AG04449 (cell line): ENCODE measurements at places on chromosomes 5 and 9.

DNA sequence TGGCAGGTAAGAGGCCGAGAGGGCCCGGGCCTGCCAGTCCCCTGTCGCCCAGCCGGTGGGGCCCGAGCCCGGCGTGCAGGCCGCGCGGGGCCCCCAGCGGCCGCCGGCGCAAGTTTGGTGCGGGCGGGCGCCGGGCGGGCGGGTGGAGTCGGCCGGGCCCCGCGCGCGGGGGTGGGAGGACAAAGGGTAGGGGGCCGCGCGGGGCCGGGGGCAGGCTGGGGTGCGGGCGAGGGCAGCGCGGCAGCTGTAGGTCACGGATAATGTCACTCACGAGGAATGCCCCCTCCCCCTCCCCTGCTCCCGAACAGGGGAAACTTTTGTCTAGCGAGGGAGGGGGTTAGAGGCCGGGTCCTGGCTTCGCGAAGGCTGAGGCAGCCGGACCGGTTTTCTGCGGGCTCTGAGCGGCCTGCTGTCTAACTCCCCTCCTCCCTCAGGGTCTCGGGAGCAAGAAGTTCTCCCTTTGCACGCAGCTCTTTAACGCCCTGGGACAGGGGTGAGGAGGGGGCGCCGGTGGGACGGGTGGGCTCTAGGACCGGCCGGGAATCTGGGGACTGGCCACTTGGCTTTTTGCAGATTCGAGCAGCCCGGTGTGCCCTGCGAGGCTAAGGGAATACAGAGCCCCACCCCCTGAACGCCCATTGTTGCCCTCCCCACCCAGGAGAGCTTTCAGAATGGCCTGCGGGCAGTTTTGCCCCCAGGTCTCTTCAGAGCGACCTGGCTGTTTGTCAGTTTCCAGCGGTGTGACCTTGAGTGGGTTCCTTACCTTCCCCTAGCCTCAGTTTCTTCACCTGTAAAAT, 21.3 kb upstream of the NDST1 start:
- DNase-seq = no peak

GRCh38 chr9:93129286-93129685, 4.8 kb downstream of the NINJ1 start:
- DNase-seq = no peak

- DNase-seq = no peak
Observed at GRCh38 chr9:135471791-135472640, 7.6 kb upstream of the PPP1R26 start.

- DNase-seq = no peak
Observed at GRCh38 chr5:178808886-178809285, 50.9 kb upstream of the ZNF354B start.

GRCh38 chr5:129110742-129111141, 16.2 kb downstream of the ISOC1 start:
- DNase-seq = no peak

- no peak for DNase-seq
Observed at GRCh38 chr5:28468166-28468565, 1429.8 kb upstream of the CDH9 start.

- DNase-seq = no peak
Observed at GRCh38 chr5:124001036-124001615, 489.1 kb downstream of the CSNK1G3 start.

DNA sequence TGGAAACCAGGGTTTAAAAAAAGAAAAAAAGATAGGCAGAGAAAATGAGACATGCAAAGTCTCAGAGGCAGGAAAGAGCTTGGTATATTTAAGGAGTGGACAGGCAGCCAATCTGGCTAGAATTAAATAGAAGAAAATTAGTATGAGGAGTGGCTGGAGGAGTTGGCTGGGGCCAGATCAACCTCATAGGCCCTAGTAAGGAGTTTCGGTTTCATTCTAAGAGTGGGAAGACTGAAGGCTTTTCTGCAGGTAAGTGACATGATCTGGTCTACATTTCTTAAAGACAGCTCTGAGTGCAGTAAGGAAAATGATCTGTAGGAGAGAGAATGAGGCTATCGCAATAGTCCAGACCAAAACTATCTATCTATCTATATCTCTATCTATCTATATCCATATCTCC, 27.5 kb downstream of the ADRB2 start:
- DNase-seq = no peak

GRCh38 chr5:129771058-129771838, 23.4 kb downstream of the MINAR2 start:
- DNase-seq = peak; percentile 5

- no peak for DNase-seq
Observed at GRCh38 chr5:34688015-34688810, 32.1 kb downstream of the RAI14 start.

DNA sequence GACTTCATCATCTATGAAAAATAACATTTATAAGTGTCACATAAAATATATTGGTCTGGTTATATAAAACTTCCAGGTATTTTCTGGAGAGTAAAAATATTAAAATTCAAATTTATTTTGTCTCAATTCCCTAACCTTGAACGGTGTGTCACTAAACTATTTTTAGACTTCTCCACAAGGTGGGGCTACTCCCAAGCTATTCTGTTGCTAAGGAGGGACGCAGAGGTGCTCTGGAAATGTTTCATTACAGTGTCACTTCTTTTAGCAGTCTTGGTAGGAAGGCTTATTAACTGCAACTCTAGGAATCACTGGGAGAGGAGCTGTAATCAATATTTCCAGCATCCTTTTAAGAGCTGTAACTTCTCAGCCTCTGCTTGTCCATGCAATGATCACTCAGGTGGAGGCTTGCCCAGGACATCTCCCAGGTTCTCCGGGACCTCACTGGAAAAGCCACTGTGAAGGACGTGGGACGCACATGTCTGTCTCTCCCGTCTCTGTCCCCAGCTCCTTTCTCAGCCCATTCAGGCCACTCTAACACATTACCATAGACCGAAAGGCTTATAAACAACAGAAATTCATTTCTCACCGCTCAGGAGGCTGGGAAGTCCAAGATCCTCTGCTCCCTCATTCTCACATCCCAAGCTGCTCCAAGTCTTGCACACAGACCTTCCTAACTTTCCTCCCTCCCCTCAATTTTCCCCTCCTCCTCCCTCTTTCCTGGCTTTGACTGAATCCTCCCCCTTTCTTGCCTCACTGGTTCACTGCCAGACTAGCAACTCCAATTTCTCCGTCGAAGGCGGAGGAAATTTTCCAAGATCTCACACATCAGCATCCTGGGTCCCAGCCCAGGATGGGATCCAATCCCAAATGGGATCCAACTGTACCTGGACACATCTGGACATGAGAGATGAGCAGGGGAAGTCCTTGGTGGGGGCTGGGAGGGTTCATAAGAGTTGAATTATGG, 32.7 kb upstream of the DNAH5 start:
- DNase-seq = no peak
